ENCODE measurements at places on chromosomes 4 and X.
A peak's percentile ranks its signal among the peaks of the same experiment; 100 is the strongest.

GRCh38 chrX:21933077-21933476, 7.4 kb upstream of the SMS start:
- no peak for DNase-seq

DNA sequence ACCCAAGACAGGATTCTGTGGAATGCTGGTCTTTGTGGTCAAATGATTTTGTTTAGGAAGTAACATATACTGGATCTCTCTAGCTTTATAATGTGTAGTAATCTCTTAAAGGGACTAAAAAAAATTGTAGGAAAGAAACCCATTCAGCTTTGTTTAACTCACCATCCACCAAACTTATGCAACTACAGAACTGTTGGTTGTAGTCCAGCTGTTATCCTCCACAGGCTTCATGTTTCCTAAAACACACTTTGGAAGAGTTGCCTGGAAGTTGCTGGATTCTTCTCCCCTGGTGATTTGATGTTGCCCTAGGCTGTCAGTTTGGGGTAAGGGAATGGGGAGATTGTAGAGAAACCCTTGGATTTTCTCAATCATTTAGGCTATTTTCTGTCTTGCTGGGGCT, 89.3 kb downstream of the RLIM start:
- DNase-seq, result no peak

GRCh38 chrX:56764153-56764974, 35.3 kb downstream of the NBDY start:
- DNase-seq, result peak; percentile 66

GRCh38 chr4:106315476-106315967, 487 bp downstream of the TBCK start:
- no peak for DNase-seq

DNA sequence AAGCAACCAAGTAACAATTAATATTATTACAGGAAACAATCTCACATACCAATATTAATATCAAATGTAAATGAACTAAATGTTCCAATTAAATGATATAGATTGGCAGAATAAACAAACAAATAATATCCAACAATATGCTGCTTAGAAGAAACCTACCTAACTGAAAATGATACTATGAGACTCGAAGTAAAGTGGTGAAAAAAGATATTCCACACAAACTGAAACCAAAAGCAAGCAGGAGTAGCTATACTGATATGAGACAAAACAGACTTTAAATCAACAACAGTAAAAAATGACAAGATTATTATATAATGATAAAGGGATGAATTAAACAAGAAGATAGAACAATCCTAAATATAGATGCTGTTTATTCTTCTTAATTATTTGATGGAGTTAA, 140.1 kb downstream of the SPANXN4 start:
- DNase-seq, result no peak

- no peak for DNase-seq
These were observed 391.1 kb downstream of the IDS start for GRCh38 chrX:149114001-149114400.

- no peak for DNase-seq
These were observed 195.7 kb downstream of the ARHGAP10 start for GRCh38 chr4:147927377-147928137.

GRCh38 chr4:172050911-172051310, 237.7 kb downstream of the GALNTL6 start:
- no peak for DNase-seq

DNA sequence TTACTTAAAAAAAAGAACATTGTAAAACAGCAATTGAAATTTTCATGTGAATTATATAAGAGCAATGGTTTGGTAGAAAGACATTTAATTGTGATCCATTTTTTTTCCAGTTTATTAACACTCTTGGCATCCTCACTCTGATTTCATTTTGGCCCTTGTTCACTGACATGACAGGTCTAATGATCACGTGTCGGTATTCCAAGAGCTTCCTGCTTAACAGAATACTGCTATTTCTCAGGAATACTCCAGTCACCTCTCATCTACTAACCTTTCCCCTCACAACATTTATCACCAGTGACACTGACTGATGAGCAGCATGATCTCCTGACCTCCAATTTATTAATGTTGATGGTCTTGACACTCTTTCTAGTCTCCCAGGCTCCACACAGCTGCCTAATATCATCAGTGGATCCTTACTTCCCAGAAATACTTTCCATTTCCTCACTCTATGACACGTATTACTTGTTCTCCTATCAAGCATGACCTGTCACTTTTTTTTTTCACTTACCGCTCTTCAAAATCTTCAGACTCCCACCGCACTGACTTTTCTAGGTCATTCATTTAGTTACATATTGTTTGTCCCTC, 847.8 kb upstream of the SLIT2 start:
- DNase-seq, result no peak

DNA sequence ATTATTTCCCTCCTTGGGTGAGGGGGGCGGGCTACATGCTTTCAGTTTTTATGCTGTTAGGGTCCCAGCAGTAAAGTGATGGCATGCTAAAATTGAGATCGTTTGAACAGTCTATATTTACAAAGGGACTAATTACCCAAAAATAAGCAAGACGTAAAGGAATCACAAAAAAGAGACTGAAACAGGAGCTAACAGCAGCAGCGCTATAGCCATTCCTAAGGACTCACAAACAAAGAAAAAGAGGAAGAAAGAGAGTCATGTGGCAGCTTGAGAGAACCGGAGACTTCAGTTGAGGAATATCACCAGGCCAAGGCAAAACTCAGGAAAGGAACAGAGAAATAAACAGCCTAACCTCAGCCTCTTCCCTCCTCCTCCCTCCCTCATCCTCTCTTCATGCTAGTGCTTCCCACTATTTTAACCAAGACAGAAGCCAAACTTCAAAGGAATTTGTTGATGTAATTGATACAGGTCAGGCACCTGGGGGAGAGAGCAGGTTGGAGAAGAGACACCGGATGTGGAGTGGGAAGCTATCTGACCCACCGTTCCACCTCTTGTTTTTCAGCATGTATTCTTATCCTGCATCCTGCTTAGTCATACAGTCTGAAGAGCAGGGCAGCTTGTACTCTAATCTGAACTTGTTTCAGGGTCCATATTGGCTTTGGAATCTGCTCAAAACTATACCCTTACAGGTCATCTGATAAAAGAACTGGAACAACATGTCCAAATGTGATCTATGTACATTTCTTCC, 383.7 kb downstream of the NAF1 start:
- no peak for DNase-seq

DNA sequence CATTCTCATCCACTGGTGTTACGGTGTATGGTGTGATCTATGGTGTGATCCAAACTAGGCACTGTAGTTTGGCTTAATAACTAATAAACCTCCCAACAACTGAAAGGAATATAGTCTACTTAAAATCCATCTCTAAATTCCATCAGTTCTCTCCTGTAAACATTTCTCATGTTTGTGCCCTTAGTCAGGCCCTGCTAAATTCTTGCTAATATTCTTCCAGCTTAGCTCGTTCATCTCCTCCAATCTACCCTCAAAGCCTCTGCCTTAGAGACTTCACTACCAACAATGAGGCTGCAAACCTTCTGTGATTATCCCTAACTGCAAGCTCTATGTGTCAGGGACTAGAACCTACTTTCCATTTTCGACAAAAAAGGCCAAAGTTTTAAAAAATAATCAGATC, 28.1 kb downstream of the ZAR1 start:
- DNase-seq, result no peak

- DNase-seq, result no peak
These were observed 12.2 kb upstream of the SPCS3 start for GRCh38 chr4:176307666-176307930.

DNA sequence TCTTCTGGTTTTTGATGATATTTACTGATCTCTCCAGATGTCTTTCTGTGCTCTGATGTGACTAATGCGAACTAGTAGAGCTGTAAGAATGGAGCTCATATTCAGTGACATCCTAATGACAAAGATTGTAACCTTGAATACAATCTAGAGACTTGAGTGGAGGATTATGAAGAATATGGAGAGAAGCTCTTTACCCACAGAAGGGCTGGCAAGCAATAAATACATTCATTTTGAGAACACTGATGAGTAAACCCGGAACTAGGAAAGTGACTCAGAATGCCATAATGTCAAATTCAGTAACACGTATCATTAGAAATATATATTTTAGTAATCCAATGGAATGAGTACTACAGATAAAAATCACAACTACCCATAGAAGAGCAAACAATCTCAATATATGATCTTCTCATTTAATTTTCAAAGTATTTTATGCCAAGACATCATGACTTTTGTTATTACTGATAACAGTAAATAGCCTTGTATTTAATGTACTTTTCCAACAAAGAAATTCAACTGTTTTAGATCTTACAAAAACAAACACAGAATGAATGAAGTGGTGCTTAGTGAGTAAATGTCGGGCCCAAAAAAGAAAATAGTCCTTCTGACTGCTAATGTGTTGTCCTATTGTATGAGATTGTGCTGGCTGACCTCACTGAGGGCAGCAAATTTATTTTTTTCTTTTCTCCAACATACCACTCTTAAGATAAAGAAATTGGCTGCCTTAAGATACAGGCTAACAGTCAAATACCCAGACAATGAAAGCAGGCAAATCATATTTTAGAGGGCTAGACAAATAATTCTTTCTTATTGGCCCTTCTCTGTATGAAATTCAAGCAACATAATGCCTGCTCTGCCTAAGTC, 49.2 kb upstream of the HDAC8 start:
- DNase-seq, result no peak

GRCh38 chrX:9824554-9824953, 38.3 kb downstream of the SHROOM2 start:
- no peak for DNase-seq

- no peak for DNase-seq
These were observed 43.8 kb upstream of the UGDH start for GRCh38 chr4:39571054-39571453.

GRCh38 chr4:135269125-135269890, 1067.7 kb upstream of the PABPC4L start:
- DNase-seq, result no peak

DNA sequence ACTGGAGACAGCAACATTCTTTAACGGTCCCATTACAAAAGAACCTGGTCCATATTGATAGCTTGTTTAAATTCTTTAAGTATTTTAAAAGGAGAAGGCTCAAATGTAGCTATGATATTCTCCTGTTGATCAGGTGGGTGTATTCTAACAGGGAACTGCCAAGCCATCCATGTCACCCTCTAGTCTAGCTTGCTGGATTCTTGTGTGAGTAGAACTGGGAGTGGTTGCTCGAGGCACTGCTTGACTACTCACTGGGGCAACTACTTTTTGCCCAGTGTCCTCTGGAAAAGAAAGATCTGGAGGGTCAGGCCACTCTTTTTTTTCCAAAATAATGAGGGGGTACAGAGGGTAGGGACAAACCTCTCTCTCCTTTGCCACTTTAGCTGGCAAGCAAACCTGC, 155.1 kb downstream of the ZNF518B start:
- DNase-seq, result no peak

- DNase-seq, result peak; percentile 72
These were observed 27.2 kb upstream of the SLC25A4 start for GRCh38 chr4:185115827-185116232.

- no peak for DNase-seq
These were observed 960.8 kb upstream of the PRKX start for GRCh38 chrX:4674028-4674782.

DNA sequence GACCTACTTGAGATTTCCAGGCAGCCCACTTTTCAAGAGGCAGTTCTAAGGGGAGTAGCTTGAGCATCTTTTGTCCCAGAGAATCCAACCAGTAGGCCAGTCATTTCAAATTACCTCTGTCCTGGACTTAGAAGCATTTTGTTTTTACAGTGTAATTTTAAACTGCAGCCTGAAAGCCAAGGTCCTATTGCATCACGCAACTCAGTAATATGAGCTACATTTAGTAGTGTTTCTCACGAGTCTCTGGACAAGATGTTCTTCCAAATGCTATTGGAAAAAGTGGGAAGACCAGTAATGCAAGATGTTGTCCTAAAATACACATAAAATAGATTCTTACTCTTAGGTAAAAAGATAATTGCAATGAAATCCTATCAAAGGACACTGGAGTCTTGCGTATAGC, 182.5 kb upstream of the ARX start:
- DNase-seq, result no peak

DNA sequence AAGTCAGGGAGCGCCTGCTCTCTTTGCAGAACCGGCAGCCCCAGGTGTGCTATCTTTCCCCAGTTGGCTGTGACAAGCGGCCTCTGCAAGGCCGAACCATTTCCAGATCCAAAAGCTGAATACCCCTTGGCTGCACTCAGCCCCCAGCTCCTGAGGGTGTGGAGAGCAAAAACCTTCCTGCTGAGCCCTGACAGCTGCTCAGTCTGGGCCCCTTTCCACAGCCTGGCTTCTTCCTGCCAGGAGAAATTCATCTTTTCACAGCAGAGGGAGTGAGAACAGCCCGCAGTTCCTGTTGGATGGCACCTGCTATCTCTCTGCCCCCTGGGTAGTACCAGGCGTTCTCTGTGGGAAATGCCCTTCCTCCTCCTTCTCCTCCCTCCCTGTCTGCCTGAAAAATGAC, 78.4 kb downstream of the DRD5 start:
- no peak for DNase-seq

GRCh38 chrX:17706676-17707075, 30.6 kb upstream of the SCML1 start:
- no peak for DNase-seq

- no peak for DNase-seq
These were observed 47.4 kb upstream of the GPM6B start for GRCh38 chrX:13864264-13864663.

GRCh38 chr4:77308843-77309242, 151.8 kb downstream of the CCNG2 start:
- DNase-seq, result peak; percentile 21

DNA sequence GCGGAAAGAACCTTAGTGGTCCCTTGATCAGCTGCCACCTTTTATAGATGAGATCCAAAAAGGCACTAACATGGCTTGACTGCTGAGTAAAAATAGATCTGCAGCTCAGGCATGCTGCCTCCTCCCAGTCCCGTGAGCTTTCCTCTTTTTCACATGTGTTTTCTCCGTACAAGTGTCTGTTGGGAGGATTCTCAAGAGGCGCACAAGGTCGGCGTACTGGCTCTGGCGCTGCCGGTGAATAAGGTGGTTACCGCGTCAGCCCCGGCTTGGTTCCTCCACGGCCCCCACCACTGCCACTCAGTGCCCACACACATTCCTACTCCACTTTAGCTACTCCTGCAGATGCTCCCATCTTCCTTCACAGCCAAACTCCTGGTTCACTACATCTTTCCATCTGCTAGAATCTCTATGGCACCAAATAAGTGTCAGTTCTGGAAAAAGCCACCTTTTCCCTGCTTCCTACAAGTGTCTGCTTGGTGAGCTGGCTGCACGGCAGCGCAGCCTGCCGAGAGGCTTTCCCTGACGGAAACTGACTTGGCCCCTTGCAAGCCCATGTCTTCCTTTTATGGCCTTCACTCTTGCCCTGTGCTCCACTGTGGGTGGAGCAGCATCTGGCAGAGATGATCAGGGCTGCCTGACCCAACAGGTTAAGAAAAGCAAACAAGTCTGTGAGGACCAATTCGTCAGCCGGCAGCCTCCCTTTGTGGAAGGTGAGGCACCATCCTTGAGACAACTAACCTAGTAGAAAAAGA, 99.8 kb downstream of the KLHL8 start:
- DNase-seq, result no peak

- DNase-seq, result no peak
These were observed 48.3 kb downstream of the ANXA5 start for GRCh38 chr4:121648516-121648915.
